Anterior cingulate cortex (tissue), 58 donors: ENCODE measurements at places on chromosomes 12 and 14.

DNA sequence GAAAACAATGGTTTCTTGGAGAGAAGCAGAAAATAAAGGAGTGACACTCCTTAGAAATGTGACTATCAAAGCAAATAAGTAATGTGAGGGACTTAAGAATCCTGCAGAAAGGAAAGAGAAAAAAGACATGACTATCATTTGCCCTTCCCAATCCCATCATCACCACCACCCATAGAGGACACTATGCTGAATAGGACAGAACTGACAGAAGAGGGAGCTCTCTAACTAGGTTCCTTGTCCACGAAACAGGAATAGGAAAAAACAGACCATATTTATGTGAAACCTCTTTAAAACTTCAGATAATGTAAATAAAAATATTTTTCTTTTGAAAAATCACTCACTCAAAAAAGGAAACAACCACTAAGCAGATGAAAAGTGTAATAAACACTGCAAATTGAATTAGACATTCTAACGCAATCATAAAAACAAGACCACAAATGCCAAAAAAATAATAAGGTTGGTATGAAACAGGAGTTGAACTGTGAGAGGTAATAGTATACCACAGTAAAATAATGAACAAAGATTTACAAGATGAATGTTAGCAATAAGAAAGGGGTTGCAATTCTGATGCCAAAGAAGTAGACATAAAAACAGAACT is 24.1 kb downstream of the KLRD1 start:
- DNase-seq: no peak

GRCh38 chr12:119154435-119154818 is 24.3 kb upstream of the HSPB8 start:
- DNase-seq: no peak

DNA sequence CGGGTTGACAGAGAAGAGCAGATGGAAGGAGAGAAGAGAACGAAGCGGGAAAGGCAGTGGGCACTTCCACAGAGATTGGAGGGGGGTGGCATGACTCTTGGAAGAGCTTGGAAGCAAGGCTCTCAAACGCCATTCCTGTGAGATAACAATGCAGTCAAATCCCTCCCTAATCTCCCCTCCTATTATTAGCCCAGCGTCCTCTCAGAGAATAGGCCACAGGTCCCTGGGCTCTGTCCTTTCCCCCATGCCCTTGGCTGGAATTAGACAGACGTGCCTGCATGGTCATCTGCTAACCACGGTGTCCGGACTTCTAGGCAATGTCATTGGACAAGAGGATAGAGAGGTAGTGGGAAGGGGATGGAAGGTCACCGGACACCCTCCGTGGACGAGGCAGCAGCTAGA is 8.0 kb upstream of the MYH7 start:
- DNase-seq: no peak

DNA sequence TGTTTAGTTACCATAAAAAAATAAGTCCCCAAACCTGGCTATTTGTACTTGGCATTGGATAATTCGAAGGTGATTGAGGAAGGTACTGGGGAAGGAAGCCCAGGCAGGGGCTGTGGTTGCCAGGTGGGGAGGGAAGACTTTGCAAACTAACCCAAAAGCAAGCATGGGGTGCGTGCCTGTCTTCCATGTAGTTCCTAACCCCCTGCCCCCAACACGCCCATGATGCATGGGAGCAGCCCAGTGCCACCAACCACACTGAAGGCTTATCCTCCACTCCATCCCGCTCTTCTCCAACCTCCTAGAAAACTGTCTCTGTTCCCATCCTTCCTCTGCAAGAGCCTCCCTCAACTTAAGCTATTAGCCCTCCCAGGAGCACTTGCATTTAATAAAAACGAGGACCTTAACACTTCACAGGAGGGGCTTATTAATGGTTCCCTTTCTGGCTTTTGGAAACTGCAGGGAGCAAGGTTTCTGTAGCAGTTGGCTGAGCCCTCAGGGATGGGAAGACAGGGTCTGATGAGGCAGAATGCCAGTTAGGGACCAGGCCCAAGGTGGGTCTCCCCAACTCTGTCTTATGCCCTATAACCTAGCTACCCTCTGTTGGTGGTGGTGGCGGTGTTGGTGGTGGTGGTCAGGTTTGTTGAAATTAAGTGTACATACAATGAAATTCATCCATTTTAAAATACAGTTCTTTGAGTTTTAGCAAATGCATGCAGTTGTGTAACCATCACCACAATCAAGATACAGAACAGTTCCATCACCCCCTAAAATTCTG is 96.0 kb downstream of the ZFP36L1 start:
- no peak for DNase-seq

- DNase-seq: no peak
Observed at GRCh38 chr12:91637789-91638624, 455.4 kb upstream of the DCN start.

- no peak for DNase-seq
Observed at GRCh38 chr14:78848234-78848820, 678.2 kb downstream of the NRXN3 start.

GRCh38 chr12:53456654-53457366 is 4.9 kb downstream of the PCBP2 start:
- DNase-seq: no peak

GRCh38 chr14:71942904-71943694 is 10.9 kb downstream of the RGS6 start:
- no peak for DNase-seq

DNA sequence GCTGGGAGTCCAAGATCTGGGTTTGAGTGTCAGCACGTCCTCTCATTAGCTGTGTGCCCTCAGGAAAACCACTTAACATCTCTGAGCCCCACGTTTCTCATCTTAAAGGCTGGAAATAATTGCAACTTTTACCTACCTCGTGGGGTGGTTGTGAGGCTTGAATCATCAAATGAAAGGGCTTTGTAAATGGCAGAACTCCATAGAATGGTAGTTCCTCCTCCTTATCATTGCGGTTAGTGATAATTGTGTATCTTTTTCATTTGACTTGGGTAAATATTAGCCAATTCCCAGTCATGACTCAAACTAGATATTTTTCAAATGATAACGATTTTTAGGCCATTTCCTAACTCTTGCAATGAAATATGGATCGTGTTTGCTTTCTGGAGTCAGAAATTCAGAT is 205.5 kb downstream of the CHST11 start:
- no peak for DNase-seq

DNA sequence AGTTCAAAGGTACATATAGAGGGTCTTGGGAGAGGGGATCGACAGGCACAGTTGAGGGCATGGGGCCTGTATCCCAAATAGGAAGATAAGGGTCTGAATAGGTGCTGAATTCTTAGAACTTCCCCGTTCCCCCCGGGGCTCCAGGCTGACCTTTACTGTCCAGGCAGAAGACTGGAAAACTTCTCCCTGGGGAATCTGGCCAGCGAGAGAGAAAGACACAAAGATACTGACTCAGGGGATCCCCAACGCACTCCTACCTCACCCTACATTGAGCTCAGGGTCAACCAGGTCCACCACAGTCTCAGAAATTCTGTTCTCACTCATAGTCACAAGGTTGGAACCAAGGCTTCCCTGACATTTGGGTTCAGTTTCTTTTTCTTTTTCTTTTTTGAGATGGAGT is 46.2 kb downstream of the ACACB start:
- DNase-seq: no peak

GRCh38 chr12:13592063-13592942 is 389.1 kb downstream of the GRIN2B start:
- DNase-seq: no peak

DNA sequence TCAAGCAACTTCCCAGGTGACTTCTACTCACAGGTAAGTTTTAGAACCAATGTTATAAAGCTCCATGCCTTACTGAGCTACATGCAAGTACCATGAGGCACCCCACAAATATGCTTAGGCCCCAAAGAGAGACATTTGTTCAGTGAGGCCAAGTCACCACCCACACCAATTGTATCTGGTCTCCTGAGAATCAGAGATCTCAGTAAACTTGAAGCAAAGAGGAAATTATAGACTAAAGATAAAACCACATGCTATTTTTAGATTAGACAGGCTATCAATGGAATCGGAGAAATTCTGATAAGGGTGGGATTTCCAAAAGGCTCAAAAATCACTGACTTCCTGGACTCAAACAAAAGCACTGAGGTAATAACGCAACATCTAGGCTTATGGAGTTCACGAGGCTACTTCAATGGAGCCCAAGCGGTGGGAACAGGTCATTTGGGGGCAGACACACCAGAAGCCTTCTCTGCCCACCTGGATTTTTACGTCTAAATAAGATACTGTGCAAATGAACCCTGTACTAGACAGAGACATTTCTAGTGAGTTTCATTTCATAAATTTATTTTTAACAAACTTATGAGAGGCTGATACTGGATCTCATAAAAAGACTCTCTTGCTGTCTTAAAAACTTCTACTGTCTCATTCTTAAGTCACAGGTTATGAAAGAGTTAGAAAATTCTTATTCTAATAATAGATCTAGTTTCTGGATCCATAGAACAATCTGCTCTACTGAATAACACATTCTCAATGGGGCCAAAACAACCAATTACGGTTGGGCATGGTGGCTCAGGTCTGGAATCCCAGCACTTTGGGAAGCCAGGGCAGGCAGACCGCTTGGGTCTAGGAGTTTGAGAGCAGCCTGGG is 7.7 kb downstream of the SLC15A4 start:
- DNase-seq: no peak

DNA sequence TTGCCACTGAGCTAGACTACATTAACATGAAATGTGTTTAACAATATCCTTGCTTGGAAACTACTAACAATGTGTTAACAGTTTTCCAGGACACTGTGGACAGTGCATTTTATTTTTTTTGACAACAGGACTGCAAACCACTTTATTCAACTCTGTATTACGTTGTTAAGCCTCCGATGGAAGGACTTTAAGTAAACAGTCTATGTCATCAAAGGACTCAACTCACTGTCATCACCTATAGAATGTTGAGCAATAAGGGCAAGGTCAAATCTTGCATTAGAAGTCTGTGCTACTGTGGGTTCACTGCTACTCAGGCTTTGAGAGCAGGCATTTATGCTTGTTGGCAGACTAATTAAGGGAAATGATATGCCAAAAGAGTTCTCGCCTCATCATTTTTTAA is 483.7 kb downstream of the FLRT2 start:
- no peak for DNase-seq

GRCh38 chr14:72788255-72788654 is 105.6 kb downstream of the DPF3 start:
- DNase-seq: no peak

- no peak for DNase-seq
Observed at GRCh38 chr14:44529026-44529425, 21.9 kb upstream of the FSCB start.

DNA sequence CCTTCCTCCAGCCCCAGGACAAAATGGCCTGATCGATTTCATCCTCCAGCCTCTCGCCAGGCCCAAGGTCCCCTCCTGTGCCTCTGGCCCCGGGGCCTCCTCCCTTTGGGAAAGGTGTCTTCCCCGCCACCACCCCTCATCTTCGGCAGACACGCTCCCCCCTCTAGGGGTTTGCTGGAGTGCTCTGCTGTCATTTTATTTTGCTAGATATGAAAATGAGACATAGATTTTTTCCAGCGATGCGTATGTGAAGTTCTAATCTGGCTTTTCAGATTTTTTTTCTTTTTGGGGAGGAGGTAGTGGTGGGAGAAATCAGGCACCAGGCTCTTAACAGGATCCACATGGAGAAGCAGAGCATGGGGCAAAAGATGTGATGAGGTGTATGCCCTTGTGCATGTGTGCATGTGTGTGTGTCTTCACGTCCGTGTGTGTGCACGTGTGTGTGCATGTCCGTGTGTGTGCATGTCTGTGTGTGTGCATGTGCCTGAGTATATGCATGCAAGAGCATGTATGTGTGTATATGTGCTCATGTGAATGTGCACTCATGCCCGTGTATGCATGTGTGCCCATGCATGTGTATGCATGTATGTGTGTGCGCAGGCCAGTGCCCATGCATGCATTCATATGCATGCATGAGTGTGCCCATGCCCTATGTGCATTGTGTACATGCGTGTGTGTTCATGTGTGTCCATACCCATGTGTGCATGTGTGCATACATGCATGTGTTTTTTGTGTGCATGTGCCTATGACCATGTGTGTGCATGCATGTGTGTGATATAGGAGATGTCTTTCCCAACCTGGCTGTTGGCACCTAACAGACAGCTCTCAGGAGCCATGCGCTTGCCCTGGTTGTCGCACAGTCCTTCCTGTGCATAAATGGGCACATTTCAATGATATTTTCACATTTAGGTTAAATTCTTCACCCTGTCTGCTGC is 203.0 kb downstream of the RBM19 start:
- DNase-seq: no peak

DNA sequence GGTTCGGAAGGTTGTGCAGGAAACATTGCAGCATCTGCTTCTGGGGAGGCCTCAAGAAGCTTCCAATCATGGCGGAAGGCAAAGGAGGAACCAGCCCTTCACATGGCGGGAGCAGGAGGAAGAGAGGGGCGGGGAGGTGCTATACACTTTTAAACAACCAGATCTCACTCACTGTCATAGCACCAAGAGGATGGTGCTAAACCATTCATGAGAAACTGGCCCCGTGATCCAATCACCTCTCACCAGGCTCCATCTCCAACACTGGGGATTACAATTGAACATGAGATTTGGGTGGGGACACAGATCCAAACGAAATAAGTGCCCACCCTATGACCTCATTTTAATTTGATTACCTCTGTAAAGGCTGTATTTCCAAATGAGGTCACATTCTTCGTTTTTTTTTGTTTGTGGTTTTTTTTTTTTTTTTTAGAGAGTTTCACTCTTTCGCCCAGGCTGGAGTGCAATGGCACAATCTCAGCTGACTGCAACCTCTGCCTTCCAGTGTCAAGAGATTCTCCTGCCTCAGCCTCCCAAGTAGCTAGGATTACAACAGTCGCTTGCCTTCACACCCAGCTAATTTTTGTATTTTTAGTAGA is 11.4 kb upstream of the ORAI1 start:
- DNase-seq: no peak

- DNase-seq: no peak
Observed at GRCh38 chr12:57899010-57899662, 42.2 kb upstream of the ATP23 start.

GRCh38 chr12:112188130-112188830 is 62.9 kb downstream of the TRAFD1 start:
- no peak for DNase-seq

DNA sequence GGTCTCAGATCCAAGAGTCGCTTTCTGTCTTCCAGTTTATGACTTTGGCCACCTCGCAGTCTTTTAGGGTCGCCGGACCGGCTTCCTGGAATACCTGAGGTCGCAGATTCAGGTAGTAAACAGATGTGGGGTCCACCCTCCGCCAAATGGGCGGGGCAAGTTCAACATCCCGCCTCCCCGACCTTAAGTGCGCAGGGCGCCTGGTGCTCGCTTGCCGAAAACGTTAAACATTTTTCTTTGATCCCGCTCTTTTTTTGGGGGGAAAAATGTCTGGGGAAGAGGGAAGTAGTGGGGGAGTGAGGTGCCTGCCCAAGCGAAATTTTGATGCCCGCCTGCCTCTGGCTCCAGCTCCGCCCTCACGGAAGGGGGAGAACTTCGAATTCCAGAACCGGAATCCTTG is 73.9 kb upstream of the TBX5 start:
- no peak for DNase-seq
